ENCODE measurements at places on chromosomes 12 and 14.

GRCh38 chr12:67681105-67681778 is 32.7 kb downstream of the DYRK2 start:
- no peak for DNase-seq

GRCh38 chr14:104326848-104327247 is 188.5 kb downstream of the KIF26A start:
- DNase-seq, result no peak

DNA sequence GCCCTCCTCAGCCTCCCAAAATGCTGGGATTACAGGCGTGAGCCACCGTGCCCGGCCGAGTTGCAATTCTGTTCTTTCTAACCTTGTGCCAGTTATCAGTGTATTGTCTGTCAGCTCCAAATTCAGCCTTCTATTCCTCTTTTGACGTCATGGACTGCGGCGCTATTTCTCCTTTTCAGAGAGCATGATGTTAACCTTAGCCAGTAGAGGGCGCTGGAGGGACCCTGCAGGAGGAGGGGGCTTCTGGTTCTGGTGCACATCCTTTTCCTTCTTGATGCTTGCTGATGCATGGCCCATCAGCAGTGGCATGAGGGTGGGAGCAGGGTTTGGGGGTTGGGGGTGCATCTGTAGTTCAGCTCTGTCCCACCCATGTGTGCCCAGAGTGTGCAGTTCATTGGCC is 179.3 kb upstream of the RMST start:
- DNase-seq, result no peak

DNA sequence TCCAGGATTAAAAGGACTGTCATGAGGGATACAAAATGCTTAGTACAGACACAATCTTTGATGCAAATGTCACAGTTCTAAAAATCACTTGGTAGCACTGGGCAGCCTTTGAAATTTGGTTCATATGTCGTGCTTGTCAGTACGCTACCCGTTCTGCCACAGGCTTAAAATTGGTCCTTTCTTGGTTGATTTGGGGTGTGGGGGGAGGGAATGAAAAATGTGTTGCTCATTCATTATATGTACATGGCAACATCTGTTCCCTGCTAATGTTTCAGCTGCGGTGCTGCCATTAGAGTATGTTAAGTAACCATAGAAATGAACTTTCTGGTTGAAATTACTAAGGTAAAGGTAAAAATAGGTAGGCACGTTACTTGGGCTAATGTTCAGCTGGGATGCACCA is 155.4 kb upstream of the ARHGAP5 start:
- DNase-seq, result no peak

DNA sequence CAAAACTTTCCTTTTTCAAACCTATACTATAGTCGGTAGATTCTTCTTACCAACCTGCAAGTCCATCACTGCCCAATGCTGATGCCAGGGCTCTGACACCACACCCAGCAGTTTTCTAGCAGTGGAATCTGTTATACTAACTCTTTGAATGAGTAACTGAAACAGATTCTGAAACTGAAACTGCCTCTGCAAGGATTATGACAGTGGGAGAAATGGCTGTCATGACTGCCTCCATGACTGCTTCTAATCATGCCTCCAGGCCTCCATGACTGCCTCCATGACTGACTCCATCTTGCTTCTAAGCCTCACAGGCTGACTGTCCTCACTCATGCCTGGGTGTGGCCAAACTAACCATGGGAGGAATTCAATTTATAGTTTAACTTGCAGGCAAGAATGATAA is 29.4 kb upstream of the OXA1L start:
- no peak for DNase-seq

DNA sequence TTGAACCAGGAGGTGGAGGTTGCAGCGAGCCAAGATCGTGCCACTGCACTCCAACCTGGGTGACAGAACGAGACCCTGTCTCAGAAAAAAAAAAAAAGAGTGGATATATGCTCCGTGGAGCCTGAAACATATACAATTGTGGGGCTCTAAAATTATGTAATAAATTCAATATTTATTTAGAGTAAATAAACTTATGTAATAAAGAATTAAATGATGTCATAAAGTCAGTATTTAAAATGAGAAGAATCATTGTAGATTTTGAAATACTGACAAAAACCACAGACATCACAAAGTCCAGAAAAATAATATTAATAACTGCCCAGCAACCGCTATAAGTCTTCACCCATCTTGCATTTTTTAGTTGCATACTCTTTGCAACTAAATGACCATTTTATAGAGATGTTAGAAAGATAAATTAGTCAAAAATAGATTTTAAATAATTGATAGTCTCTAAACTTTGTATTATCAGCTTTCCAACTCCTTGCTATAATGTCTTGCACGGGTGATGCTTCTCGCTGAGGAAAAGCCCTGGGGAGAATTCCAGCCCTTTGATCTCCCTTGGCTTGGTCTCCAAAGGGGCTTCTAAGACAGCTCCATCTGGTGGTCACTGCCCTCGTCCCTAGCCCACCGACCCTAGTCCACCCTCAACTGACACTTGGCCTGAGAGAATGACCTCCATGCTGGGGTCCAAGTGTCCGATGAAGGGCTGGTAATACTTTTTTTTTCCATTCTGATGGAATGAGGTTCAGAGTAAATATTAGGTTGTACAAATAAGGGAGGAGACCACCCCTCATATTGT is 7.9 kb upstream of the TMBIM6 start:
- no peak for DNase-seq

DNA sequence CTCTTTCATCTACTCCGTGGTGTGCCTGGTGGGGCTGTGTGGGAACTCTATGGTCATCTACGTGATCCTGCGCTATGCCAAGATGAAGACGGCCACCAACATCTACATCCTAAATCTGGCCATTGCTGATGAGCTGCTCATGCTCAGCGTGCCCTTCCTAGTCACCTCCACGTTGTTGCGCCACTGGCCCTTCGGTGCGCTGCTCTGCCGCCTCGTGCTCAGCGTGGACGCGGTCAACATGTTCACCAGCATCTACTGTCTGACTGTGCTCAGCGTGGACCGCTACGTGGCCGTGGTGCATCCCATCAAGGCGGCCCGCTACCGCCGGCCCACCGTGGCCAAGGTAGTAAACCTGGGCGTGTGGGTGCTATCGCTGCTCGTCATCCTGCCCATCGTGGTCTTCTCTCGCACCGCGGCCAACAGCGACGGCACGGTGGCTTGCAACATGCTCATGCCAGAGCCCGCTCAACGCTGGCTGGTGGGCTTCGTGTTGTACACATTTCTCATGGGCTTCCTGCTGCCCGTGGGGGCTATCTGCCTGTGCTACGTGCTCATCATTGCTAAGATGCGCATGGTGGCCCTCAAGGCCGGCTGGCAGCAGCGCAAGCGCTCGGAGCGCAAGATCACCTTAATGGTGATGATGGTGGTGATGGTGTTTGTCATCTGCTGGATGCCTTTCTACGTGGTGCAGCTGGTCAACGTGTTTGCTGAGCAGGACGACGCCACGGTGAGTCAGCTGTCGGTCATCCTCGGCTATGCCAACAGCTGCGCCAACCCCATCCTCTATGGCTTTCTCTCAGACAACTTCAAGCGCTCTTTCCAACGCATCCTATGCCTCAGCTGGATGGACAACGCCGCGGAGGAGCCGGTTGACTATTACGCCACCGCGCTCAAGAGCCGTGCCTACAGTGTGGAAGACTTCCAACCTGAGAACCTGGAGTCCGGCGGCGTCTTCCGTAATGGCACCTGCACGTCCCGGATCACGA is 2.2 kb downstream of the SSTR1 start:
- no peak for DNase-seq

GRCh38 chr14:100213587-100213955 is 25.4 kb upstream of the YY1 start:
- no peak for DNase-seq

DNA sequence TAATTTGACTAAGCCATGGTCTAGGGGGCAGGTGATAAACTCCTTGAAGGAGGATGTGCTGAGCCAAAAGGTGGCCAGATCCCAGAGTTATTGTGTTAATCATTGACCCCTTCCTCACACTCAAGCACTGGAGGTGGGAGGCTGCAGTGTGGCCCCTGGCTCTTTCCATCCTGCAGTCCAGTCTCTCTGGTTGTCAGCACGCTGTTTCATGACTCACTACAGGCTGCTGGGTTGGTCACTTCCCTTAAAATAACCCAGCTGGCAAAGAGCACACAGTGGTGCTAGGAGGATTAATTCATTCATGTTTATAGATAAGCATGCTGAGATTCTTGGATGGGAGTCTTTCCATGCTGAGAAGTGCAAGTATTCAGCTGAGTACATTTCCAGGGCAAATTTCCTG is 228.9 kb downstream of the ANO2 start:
- no peak for DNase-seq

DNA sequence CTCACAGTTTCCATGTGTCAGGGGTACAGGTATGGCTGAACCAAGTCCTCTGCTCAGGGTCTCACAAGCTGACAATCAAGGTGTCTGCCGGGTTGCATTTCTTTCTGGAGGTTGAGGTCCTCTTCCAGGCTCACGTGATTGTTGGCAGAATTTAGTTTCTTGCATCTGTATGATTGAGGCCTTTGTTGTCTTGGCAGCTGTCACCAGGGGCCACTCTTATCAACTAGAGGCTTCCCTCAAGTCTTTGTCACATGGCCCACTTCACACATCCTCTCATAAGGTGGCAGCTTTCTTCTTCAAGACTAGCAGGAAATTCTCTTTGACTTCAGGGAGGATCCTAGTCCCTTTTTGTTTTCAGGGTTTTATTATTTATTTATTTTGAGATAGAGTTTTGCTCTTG is 46.0 kb upstream of the FOS start:
- peak; percentile 51 for DNase-seq

DNA sequence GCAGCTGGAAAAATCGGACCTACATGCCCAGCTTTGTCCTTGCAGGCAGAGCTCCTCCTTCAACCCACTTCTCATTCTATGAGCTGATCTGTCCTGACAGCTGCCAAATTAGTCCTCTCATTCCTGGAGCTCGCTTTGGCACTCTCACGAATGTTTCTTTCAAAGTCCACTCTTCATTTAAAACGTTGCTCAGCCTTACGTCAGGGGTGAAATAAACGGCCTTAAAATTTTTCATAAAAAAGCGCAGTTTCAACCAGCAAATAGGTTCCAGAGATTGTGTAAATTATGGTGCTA is 120.9 kb upstream of the HIF1A start:
- no peak for DNase-seq

DNA sequence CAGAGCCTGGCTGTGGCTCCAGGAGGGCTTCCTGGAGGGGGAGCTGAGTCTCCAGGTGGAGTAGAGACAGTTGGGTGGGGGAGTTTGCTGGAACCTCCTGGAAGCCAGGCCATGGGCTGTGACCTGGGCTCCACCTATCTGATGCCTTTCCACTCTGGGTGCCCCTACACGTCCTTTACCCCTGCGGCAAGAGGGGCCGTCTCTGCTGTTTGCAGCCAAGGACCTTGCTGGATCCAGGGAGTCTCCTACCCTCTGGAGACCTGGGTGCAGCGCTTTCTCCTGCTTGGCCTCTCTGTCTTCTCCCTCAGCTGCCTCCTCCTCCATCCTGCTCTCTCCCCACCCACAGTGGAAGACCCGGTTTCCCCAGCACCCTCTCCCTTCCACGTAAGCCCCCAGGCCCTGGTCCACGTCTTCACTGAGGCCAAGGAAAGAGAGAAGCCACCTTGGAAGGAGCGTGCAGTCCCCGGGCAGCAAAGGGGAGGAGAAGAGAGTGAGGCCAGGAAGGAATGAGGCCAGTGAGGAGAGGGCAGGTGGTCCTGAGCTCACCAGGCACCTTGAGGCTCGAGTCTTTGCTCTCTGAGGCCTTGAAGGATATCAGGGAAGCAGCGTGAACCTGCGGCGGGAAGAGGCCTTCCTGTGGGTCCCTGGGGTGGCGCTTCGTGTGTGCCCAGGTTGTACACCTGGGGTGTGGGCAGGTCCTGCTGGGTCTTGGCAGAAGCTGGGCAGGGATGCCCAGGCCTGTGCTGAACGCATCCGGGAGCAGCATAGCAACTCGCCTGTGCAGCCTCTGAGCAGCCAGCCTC is 294.3 kb upstream of the RTL1 start:
- DNase-seq, result no peak

GRCh38 chr14:90293766-90294730 is 37.7 kb downstream of the NRDE2 start:
- DNase-seq, result no peak

GRCh38 chr12:132566516-132567131 is 43.8 kb downstream of the LRCOL1 start:
- no peak for DNase-seq

DNA sequence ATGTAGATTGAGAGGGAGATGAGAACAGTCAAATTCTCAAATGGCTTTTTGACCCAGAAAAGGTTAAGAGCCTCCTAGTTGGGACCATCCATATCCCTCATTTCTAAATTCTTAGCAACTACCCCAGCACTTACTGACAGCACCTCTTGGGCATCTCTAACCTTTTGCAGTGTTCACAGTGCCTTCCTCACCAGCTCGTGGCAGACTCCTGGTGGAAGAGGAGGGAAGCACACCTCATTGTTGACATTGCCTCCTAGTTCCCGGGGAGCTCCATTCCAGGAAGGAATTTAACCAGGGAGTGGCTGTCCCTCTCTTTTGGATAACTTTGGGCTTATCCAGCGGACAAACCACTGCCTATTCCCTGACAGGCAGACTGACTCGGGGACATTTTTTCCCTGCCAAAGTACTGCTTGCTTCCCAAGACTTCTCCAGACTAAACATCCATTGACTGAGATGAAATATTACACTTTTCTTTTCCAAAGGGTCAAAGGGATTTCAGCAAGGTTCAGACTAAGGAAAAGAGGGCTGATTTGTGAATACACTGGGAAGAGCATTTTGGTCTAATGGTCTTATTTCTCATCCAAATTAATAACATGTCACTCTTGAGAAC is 9.0 kb upstream of the OR6J1 start:
- peak; percentile 39 for DNase-seq

DNA sequence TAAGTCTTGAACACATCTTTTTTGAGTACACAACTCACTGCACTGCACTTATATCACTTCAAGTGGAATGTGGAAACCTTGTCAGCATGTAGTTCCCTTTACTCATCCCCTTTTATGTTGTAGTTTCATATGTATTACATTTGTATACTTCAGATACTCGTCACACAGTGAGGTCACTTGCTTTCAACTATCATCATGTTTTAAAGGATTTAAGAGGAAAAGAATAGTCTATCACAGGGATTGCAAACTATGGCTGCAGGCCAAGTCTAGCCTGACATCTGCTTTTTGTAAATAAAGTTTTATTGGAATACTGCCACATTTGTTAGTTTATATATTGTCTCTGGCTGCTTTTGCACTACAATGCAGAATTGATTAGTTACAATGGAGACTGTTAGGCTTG is 24.3 kb downstream of the CNOT2 start:
- no peak for DNase-seq

Data from CD4-positive, alpha-beta memory T cell (primary cell).